Activated T-cell treated with anti-CD3 and anti-CD28 coated beads, Interleukin-2, amount 50 U/mL, for 48 hours (primary cell): ENCODE measurements at places on chromosomes 1 and 21.

DNA sequence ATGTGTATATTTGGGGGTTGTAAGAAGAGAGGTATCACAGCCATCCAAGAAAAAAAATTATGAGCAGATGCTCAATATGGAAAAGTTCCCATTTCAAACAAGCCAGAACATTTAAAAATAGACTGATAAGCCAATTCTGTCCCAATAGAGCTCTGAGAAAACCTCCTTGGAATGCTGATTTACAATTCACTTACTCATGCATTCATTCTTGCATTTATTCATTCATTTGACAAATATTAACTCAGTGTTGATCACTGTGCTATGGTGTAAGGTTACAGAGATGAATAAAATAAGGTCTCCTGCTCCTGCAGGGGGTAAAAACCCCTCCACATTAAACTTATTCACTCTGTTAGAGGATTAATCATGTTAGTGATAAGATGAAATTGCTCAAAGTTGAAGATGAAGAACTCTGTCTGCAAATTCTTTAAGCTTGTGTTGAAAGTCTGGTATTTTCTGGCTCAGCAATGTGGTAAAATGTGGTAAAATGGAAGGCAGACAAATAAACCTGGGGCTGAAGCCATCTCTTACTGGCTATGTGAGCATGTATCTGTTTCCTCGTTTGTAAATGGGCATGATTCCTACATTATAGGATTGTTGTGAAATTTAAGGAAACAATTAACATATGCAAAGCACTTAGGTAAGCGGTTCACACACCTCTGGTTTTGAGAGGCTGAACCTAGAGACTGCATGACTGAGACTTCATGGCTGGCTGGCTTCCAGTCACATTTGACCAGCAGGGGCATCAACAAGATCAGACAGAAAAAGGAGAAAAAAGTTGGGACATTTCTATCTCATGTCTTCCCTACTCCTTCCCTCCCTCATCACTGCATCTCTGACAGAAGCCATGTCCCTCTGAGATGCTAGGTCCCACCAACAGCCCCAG is 45.0 kb upstream of the DAB1 start:
- no peak for DNase-seq

GRCh38 chr1:25062621-25063255 is 132.7 kb upstream of the RUNX3 start:
- no peak for DNase-seq

DNA sequence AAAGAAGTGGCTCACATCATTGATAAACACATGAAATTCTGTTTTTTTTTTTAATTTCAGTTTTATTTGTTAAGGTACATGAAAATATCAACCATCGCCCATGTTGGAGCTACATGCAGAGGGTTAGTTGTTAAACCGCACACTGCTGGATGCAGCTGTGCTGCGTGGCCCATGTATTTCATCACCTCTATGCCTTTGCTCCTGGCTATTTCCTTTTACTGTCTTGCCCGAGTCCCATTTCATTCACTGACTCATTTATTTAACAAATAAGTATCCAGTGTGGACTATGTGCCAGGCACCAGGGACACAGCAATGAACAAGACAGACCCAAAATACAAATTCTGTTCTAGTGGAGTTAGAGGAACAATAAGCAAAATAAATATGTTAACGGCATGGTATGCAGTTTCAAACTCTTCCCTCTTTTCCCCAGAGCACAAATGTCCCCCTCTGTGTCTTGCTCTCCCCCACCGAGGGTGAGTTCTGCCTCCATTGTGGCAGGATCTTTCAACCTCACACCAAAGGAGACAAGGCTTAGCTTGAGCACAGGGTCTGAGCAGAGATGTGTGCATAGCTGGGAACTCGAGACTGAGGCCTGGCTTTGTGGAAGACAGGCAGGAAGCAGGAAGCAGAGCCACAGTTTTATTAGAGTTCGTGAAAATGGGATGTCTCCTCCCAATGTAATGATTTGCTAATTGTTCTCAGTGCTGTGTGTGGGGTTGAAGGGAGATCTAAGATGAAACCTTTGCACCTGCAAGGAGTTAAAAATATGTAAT is 44.6 kb downstream of the MAN1C1 start:
- DNase-seq, result no peak

GRCh38 chr21:15023776-15024175 is 41.0 kb downstream of the NRIP1 start:
- no peak for DNase-seq
